Lower lobe of right lung (tissue), 2 donors: ENCODE measurements at places on chromosomes 2 and 18.

DNA sequence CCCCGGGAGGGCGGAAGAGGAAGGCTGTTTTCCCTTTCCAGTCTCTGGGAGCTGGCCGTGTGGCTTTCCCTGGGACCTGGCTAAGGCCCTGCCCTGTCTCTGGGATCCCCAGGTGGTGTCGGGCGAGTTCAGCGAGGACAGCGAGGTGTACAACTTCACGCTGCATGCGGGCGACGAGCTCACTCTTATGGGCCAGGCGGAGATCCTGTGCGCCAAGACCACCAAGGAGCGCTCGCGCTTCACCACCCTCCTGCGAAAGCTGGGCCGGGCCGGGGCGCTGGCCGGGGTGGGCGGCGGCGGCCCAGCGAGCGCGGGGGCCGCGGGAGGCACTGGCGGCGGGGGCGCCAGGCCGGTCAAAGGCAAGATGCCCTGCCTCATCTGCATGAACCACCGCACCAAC is 11.2 kb downstream of the GAREM2 start:
- no peak for DNase-seq

- no peak for DNase-seq
Observed at GRCh38 chr2:147506889-147507288, 337.9 kb upstream of the ACVR2A start.

DNA sequence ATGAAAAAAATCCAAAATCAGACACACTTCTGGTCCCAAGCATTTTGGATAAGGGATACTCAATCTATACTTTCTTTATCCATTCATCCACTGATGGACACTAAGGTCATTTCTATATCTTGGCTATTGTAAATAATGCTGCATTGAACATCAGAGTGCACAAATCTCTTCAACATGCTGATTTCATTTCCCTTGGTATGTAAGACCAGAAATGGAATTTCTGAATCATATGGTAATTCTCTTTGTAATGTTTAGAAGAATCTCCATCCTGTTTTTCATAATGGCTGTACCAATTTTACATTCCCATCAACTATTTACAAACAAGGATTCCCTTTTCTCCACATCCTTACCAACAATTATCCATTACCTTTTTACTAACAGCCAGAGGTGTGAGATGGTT is 33.7 kb upstream of the MCM6 start:
- DNase-seq = no peak

GRCh38 chr2:220129391-220129790 is 502.0 kb downstream of the SLC4A3 start:
- no peak for DNase-seq

DNA sequence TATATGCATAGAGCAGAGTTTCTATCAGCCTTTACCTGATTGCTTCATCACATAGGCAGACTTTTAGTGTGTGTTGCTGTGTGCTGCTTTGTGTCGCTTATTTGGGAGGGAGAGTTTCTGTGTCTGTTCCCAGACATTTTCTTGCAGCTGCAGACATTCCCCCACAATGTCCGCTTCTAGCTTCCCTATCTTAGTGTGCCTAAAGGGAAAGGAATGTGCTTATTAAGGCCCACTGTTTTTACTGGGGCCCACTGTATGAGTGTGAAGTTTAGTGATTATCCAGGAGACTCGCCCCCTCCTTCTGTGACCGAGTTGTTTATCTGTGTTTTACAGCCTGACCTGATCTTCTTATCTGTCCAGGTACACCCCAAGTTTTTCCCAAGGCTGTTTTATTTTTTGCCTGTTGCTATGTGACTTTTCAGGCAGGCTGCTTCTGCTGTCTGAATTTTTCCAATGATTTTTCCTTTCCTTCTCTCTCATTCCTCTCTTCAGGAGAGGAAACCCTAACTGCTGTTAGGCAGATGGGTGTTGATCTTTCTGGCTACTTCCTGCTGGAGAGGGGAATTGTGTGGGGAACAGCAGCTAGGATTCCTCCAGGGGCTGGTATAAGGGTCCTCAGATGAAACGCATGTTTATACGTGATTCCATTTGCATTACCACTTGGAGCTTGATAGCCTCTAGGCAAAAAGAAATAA is 47.6 kb downstream of the STK17B start:
- DNase-seq = no peak

- DNase-seq = no peak
Observed at GRCh38 chr2:127104166-127104660, 2.7 kb downstream of the BIN1 start.

DNA sequence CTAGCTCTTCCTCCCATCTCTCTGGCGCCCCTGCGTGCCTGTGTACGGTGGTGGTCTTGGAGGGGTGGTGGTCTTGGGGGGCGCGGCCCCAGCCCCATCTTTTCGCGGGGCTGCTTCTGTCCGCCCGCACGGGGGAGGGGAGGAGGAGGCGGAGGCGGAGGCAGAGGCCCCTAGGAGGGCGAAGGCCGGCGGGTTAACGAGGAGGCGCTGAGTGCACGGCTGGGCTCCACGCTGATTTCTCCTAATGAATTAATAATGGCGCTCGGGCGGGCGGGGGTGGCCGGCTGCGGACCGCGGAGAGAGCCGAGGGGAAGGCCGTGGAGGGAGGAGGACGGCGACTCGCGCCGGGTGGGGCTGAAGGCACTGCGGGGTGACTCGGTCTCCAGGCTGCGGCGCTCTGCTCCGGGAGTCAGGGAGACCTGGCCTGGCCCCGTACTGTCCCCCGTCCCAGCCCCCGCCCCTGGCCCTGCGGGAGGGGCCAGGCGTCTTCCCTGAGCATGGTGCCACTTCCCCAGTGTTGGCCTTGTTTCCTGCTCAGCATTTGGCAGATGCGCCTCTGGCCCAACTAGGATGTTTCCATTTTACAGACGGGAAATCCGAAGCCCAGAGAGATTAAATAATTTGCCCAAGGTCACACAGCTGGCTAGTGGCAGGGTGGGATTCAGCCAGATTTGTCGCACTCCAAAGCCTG is 6.0 kb downstream of the GAREM2 start:
- peak; percentile 56 for DNase-seq

DNA sequence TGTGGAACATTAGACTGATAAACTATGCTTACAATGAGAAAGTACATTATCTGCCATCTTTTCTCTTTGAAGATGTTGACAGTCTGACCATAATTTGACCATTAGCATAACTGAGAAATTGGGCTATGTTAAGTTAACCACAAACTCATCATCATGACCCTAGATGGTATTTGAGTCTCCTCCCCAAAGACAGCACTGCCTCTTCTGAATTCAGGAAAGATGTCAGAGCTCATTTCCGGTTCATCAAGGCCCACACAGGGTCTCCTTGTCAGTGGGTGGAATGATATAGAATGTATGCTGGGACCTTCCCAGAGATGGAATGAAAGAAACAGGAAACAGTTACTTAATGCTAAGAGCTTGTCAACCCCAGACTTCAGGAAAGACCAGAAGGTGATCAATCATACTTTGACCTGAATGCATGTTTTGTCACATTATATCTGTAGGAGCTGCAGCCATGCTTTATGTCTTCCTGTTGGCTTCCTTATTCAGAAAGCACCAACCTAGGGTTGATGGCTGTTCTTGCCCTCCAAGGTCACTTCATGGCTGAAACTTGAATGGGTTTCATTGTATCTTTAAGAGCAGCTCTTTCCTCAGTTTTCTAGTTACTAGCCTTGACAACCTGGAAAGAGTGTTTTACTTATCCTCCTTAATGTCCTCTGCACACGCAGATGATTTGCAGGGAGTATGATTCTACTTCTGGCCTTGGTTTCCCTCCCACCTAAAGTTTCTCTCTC is 99.1 kb upstream of the NEUROD1 start:
- DNase-seq = no peak

DNA sequence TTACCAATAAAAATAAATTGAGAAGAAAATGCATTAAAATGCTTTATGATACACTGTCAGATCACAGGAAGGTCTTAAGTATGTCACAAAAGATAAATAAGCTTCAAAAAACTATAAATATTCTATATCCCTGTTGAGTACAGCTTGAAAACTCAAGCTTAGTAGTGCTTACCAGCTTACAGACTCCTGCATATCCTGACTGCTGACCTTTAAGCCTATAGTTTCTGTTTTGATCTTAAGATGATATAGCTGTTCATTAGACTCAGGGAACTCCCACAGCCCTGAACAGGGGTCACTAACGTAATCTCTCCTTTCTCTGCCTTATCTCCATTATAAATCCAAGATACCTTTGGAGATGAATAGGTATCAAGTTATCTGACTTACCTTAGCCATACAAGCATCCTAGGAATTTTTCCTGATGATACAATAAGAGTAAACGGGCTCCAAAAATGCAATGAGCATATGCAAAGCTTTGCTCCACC is 93.7 kb upstream of the RBBP8 start:
- DNase-seq = no peak

DNA sequence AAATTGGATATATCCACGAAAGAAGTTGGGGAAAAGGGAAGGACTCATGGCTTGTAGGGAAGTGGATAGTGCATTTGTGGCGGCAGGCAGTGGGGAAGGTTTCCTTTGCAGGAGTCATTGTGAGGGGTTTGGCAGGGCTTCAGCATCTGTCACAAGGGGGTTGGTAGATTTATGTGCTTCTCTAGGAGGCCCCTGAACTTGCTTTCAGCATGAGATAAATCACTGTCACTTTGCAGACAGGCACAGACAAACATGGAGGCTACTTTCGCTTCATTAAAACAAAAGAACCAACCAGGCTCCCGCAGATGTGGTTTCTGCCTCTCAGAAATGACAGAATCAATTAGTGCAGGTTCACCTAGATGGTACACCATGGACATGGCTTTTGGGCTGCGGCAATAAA is 340.7 kb downstream of the TGIF1 start:
- no peak for DNase-seq

DNA sequence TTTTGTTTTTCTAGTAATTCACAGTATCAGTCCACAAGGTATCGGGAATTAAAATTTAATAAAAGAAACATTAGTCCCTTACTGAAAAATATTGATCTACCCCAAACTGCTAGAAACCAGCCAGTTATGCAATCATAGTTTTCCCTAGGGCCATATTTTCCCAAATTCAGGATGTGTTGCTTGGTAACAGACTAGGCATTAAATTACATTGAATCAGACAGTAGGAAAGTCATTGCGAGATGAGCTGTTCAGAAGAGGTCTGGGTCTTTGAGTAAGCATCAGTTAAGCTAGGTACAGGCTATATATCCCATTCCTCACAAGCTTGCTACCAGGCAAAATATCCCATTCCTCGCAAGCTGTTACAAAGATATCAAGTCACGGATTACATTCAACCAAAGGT is 123.0 kb upstream of the CCDC150 start:
- DNase-seq = no peak

GRCh38 chr2:28408764-28409599 is 16.3 kb downstream of the FOSL2 start:
- peak; percentile 66 for DNase-seq

GRCh38 chr18:62070302-62070701 is 116.6 kb downstream of the PIGN start:
- no peak for DNase-seq
